ENCODE measurements at places on chromosomes 1 and 21.

DNA sequence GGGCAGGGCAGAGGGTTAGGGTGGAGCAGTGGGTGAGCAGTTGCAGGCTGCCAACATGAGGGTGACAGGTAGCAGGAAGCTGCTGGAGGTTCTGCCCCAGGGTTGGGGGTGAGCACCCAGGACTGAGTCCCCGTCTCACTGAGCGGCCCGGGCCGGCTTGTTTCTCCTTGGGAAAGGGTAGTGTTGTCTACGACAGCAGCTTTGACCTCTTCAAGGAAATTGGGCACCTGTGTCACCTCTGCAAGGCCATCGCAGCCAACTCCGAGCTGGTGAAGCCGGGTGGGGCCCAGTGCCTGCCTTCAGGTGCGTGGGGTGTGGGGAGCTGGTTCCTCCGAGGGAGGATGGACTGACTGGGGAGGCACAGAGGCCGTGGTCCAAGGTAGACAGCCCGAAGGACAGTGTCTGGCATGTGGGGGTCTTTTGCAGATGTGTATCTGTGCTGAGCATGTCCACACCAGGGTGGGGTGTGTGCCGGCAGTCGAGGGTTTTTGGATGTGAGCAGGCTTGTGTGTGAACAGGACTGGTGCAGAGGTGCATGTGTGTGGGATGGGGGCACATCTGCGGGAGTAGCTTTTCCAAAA, 51.9 kb downstream of the DISP3 start:
- no peak for DNase-seq

DNA sequence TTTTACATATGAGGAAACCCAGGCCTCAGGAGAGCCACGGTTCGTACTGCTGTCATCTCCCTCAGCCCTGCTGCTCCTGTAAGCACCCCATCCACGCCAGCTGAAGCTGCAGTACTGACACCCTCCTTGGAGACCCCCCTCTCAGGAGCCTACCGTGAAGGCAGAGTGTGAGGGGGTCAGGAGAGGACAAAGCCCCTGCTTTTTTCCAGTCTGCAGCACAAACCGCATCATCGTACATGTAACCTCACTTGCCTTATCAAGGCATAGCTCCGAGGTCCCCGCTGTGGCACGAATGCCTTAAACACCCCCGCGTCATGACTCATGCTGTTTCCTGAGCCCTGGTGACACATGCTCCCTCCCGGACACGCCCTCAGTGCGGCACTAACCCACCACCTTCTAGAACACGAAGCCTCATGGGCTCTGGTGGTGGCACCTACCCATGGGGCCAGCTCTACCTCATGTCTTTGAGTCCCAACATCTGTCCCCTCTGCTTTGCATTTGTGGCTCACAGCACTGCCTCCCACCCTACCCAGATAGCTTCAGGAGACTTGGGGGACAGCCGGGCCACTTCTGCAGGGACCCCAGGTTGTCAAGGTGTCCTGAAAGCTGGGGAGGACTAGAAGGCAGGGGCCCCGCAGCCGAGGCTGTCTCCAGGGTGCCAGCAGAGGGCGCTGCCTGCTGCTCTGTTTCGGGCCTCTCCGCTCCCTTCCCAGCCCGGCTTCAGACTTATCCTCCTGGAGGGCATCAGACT, 4.9 kb downstream of the SH3BGRL3 start:
- peak; percentile 60 for DNase-seq

DNA sequence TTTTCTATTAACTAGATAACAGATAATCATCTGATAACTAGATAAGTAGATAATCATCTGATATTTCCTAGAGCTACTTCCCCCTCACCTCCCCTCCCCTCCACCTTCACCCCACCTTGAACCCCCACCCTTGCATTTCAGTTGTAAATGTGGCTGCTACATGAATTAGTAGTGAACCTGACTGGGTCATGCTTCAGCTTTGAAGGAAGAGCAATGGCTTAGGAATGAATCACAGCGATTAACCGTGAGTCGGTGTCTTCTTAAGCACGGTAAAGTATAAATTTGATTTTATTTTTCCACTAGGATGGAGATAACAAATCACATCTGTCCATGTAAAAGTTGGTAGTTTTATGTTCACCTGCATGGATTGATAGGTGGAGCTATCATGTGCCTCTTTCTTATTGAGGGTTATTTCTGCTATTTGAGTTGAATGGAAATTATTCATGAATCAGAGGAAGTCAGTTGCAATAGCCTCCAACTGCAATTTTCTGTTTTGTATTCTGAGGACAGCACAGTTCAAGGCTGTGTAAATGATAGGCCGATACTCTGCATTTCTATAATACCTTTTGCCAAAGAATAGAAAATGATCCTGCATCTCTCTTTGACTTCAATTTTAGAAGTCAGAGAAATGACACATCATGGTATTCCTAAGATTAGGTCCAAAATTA, 235.0 kb downstream of the PTGER3 start:
- DNase-seq = no peak

- no peak for DNase-seq
Measured at GRCh38 chr1:226479474-226479873, 69.1 kb upstream of the STUM start.

GRCh38 chr1:153324912-153325311, 12.2 kb upstream of the PGLYRP3 start:
- no peak for DNase-seq

DNA sequence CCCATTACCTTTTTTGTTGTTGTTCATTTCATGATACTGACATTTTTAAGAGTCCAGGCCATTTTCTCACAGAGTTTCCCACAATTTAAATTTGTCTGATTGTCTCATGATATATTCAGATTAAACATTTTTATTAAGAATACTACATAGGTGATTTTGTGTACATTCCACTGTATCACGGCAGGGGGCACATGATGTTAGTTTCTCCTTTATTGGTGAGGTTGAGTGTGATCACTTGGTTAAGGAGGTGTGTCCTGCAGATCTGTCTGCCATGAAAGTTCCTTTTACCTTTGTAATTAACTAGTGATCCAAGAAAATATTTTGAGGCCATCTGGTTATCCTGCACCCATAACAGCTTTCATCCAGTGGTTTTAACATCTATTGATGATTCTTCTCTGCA, 11.8 kb downstream of the RTCA start:
- DNase-seq = peak; percentile 42

DNA sequence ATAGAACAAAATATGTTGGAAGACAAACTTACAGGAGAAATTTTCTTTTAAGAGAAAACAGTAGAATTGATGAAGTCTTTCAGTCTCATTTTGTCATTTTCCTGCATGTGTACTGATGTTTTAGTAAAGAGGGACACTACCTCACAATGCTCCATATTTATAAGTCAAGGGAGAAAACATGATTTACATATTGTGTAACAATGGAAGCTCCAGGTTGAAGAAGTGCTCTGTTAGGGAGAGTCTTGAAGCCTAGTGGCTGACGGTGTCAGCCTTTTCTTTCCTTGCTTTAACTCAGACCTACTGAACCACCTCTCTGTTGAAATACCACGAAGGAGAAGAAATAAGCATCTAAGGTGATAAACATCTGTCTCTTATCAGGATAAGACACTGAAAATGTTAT, 75.0 kb downstream of the C4BPA start:
- no peak for DNase-seq

- DNase-seq = no peak
Measured at GRCh38 chr21:14382486-14382834, 486 bp downstream of the HSPA13 start.

DNA sequence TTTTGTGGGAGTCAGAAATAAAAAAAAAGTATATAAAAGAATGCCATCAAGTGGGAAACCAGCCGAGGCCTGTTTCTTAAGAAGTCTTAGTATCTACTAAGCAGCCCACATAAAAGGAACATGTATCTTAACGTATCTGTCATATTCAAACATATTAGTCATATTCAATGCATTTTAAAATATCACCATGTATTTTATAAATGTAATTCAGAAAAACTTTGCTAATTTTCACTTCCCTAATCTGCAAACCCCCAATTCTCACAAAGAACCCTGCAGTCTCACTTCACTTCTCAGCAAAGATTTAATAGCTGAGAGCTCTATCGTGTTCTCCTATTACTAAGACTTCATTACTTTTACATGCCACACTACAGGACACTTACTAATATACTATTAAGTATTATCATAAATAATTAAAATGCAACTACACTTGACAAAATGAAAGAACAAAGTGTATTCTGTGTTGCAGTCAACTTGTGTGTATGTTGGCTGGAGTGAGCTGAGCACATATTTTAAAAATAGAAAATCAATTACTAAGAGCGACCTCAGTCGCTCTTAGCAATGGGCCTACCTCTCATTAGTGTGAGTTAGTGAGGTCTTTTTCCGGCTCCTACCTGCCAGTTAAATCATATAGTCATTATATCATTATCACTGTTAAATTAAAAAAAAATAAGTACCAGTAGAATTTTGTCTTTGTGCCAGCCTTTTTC, 484.3 kb downstream of the LMO4 start:
- DNase-seq = no peak

- no peak for DNase-seq
Measured at GRCh38 chr1:95582191-95582590, 348.2 kb downstream of the RWDD3 start.

- DNase-seq = no peak
Measured at GRCh38 chr1:173355281-173356031, 121.7 kb upstream of the PRDX6 start.

DNA sequence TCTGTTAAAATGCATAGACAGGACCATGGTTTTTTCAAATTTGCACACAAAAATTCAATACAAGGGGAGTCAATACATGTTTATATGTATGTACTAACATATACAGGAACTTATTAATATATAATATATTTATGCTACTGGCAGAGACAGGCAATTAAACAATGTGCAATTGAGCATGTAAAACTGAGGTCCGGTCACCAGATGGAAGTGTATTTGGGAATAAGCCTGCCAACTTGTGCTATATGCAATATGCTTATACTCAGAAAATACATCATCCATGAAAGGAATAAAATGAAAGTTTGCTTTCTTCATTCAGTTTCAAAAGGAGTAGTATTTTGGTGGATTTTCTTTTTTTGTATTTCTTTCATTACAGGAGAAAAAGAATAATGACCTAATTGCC, 640.2 kb upstream of the CXADR start:
- DNase-seq = no peak

DNA sequence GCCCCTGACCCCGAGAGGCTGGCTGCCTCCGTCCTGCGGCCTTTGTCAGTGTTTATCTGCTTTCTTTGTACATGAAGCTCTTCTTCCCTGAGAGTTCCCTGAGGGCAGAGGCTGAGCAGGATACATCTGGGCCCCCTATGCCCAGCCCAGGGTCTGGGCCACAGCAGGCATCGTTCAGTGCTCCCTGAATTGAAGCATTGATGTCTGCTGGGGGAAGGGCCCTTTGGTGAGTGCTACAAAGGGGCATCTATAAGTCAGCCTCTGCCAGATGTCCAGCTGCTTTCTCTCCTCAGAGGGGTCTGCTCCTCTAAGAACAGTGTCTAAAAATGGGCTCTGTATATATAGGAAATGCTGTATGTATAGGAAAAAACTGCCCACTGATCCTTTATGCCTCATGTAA, 2.1 kb downstream of the HEYL start:
- peak; percentile 36 for DNase-seq

DNA sequence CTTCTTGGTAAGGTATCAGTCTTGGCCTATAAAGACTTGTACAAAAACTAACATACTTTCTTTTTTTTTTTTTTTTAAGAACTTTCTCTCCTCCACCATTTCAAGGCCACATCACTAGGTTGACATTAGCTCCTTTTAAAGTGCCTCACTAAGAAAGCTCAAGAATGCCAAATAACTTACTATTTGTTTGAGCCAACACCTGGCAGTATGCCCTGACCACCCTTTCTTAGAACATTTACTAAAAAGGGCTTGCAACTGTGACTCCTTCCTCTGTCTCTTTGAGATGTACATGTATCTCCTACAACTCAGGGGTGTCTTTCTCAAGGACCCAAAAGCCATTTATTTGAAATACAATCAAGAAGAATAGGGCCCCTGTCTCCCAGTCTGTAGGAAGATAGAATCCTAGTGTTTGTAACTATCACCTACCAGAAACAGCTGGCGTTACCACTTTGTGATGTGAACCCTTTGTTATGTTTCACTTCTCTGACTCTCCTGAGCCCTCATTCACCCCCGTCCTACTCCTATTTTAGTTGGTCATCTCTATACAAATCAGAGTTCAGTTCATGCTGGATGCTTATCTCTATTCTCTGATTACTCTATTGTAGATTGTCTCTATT, 12.2 kb upstream of the SAMD13 start:
- DNase-seq = no peak

DNA sequence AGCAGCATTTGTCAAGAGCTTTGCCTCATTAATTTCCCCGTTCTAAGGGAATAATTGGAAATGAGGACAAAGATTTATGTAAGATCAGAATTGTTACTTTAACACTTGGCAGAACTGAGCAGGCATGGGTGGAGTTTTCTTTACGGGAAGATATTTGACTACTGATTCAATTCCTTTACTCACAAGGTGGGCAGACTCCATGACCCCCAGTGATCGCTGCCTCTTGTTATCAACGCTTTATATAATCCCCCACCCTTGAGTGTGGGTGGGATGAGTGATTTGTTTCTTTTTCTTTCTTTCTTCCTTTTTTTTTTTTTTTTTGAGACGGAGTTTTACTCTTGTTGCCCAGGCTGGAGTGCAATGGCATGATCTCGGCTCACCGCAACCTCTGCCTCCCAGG, 65.3 kb upstream of the TENT5B start:
- no peak for DNase-seq

DNA sequence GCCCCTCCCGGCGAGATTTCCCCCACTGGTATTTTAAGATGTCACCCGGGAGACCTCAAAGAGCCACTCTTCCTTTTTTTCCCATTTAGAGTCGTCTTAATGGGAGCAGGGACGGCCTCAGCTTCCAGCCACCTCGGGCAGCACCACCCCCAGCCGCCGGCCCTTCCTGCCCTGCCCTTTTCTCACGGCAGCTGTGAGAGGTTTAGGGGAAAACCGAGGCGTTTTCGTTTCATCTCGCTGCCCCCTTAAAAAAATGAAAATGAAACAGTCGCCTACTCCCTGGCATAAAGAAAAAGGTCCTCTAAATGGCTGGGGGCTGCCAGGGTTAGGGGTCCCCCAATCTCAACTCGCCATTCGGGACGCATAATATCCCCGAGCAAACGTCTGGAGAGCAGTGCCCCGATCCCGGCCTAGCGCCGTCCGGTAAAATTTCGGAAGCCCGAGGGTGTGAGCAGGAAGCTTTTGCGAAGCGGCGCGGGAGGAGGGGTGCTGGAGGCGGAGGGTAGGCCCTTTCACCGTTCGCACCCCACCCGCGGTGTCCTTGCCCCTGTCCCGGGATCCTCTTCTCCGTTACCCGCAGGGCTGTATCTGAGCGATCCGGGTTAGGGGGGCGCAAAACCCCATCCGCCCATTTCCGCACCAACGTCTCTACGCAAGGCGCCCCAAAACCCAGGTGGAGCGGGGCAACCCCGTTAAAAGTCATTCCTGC, 1.2 kb downstream of the RUNX3 start:
- DNase-seq = no peak

- no peak for DNase-seq
Measured at GRCh38 chr21:34793471-34793870, 124.7 kb downstream of the CLIC6 start.

- DNase-seq = no peak
Measured at GRCh38 chr1:174408146-174408545, 39.6 kb upstream of the GPR52 start.

DNA sequence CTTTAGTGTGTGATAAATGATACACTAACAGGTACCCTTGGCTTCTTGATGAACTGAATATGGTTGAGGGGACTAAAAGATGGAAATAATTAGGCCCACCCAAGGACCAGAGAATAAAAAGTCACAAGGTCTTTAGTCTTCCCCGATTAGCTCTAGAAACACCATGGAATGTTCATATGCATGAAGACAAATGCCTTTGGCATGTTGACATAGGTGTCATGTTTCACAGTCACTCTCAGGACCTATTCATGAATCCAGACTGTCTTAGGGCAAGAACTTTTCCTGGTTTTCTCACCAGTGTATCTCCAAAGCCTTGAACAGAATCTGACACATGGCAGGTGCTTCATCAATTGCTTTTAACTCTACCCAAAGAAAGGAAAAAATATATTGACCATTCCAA, 412.8 kb downstream of the AJAP1 start:
- DNase-seq = no peak
